ENCODE measurements at places on chromosomes 3 and 15.

DNA sequence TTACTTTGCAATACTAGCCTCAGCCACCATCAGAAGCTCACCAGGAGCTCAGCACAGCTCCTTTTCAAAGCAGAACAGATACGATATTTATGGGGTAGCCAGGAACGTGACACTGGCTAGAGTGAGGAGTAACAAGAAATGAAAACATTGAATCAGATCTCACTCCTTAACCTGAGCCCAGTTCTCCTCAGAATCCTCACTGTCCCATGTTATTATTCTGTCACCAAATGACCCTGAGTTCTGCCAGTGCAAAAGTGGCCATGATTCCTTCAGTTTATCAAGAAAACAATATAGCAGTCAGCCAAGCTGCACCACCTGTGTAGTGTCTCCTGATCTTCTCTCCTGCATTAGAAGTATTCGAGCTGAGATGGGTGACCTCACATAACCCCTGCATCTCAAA lies 956.7 kb downstream of the TUSC7 start:
- DNase-seq = no peak

DNA sequence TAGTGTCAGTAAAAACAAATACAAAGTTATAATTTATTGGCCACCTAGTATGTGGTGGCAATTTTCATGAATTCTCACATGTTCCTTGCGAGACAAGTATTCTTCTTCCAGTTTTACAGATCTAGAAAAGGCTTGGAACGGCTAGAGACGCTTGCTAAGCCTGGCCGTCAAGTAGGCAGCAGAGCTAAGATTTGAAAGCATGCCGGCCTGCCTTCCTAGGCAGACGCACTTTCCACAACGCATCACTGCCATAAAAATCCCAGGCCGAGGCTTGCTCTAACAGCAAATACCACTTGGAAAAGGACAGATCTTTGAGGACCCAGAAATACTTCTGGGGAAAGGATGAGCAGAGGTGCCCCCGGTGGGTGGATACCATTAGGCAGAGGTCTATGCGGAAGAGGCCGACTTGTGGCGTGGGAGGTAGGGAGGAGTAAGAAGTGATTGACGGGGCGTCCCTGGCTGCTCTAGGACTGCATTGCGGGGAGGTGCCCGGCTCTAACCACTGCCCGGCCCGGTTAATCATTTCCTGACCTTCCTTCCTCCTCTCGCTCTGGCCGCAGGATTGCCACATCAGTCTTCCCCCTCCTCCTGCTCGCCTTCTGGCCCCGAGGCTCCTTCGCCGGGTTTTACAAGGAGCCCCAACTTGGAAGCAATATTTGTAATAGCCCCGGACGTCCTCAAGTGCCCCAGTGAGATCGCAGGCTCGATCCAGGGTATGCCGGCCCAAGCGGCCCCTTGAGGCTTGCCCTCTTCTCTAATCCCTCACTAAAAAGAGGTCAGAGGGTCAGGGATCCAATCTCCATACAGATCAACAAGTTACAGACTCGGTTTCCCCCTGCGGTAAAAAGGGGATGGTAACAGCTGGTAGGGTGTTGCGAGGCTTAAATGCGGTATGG lies 1.3 kb upstream of the USP3 start:
- DNase-seq = peak; percentile 76

DNA sequence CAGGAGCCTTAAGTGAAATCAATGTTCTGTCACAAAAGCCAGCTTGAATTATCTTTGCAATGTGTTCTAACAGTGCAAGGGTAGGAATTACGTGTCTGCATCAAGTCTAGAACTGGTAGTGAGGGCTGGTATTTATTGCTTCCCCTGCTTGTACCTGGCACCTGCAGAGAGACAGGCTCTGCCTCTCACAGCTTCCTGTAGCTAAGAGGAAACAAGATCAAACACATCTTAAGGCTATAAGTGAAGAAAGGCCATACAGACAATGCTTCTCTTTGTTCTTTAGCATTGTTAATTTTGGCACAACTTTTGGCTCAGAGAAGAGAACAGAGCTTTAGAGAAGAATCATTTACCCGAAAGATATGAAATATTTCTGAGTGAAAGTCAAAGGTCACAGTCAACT lies 479.9 kb downstream of the GRM7 start:
- no peak for DNase-seq

DNA sequence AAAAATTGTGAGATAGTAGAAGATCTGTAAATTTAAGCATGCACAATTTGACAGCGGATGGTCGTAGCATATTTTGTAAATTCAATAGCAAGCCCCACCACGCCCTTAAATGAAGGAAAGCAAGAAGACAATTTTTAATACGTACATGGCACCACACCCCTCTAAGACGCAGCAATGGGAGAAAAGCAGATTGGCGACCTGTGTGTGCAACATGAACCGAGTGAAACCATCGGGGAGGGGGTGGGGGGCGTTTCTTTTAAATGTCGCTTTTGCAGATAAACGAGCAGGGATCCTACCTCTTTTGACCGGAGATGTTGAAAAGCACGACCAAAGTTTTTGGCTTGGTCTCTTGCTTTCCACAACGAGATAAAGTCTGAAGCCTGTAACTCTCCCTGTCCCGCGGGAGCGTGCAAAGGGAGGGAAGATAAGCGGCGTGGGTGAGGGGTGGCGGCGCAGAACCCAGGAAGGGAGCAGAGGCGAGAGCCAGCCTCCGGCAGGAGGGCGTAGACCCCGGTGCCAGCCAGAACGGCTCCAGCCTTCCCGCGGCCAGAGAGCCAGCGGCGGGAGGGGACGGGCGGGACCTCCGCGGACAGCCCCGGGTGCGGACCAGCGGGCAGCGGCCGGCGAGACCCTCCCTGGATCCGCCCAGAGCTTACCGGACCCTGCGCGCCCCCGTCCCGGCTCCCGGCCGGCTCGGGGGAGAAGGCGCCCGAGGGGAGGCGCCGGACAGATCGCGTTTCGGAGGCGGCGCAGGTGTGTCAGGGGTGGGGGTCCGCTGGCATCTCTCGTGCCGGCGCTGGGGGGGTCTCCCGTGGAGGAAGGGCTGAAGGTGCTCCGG lies at the start of gene CHL1:
TSS of gene CHL1 (plus strand) at position 453 of the 838 bp plus-strand sequence. CDS start 123,014 bp downstream, outside the sequence.
- no peak for DNase-seq

DNA sequence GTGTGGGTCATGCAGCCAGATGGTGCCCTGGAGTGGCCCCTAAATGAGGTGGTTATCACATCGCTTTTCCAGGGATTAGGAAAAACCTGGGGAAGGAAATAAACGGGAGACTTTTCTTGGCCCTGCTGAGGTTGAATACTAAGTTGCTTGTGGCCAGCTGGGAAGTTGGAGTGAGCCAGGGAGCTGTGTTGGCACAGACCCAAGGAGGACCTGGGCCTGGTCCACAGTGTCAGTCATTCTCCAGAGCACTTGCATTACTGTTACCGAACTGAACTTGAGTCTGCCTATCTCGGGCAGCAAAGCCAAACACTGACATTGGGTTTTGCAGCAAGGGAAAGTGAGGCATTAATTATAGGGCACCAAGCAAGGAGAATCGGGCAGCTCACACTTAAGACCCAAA lies 339.0 kb downstream of the GABRB3 start:
- DNase-seq = no peak

DNA sequence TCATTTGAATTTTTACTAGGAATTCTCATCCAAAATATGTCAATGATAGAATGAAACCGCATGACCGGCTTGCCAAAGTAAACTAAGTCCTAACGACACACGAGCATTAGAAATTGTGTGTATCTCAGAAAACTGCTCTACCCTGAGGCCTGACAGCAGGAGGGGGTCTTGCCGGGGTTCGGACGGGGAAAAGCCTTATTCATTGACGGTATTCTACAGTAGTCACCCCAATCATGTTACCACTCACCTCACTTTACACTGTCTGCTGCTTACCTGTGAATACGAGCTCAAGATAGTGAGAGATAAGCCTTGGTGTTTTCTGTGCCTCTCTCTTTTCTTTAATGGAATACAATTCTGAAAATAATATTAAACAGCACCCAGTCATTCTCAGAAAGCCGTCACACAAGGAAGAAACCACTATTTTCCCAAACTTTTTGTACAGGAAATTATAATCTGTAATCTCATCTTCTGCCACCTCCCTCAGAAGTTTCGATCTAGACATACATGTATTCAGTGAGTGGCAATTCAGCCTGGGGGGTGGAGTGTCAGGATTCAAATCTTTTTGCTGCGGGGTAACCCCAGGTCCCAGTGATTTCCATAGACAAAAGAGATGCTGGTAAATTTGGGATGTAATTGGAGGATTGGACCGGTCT lies 492 bp upstream of the FAM43A start:
- no peak for DNase-seq

DNA sequence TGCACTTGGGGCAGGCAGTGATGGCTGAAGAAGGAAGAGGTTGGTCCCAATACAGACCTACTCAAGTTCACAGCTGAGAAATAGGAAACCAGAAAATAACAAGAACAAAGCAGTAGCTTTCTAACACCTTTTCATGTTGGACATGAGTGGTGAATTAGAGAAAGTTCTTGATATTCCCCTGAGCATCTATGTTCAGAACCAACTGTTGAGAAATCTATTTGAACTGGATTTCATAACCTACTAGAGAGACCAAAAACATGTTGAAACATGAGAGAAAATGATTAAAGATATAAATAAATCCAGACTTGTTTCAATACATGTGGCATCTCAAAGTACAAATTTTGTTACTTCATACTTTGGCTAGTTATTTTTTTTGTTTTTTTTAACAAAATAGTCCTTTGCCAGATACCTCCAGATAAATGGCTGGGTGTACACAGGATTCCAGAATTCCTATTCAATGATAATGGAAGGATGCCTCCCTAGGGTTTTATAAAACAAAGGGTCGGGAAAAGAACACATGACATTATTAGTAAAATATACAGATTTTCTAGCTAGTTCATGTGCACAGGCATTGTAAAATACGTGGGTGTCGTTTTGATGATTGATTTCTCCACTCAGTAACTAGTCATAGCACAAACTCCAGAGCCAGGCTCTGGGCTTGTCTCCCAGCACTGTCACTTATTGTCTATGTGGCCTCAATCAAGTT lies 34.4 kb upstream of the TNFSF10 start:
- DNase-seq = no peak

- DNase-seq = no peak
These were observed 63.2 kb upstream of the RAD18 start for GRCh38 chr3:9026320-9027045.

DNA sequence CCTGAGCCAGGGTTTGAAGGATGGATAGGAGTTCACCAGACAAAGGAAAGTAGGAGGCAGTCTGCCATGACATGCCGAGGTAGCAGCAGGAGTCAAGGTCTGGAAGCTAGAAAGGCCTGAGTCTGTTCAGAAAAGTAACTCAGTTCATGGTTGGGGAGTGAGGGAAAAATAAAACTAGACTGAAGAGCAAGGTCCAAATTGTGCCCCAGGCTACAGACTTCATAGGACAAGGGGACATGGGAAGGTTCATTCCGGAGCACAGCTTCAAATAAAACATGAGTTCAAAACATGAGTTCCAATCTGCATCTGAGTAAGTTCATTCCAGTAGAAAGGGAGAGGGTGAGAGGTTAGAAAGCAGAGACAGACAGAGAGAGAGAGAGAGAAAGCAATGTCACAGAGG lies 39.7 kb downstream of the BFSP2 start:
- DNase-seq = no peak

DNA sequence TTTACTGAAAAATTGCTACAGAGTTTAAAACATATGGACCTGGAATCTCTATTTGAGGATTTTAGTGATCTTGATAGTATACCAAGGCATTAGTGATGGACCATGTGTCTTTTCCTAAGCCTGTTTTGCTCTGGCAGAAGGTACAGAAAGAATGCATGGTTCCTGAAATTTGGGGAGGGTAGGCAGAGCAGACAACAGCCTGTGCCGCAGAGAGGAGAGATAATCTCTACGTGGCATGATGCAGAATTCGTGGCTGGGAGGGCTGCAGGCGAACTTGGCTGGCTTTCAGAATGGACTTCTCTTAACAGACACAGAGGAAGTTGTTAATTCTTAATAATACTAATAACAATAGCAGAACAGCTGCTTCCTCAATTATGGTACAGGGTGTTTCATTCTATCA lies 137.5 kb upstream of the FOXB1 start:
- no peak for DNase-seq

- peak; percentile 2 for DNase-seq
These were observed 683.0 kb downstream of the TBL1XR1 start for GRCh38 chr3:176514297-176514696.

GRCh38 chr3:151859233-151859673 lies 14.2 kb upstream of the SUCNR1 start:
- DNase-seq = no peak

- DNase-seq = no peak
These were observed 15.6 kb downstream of the LZTFL1 start for GRCh38 chr3:45826321-45826720.

DNA sequence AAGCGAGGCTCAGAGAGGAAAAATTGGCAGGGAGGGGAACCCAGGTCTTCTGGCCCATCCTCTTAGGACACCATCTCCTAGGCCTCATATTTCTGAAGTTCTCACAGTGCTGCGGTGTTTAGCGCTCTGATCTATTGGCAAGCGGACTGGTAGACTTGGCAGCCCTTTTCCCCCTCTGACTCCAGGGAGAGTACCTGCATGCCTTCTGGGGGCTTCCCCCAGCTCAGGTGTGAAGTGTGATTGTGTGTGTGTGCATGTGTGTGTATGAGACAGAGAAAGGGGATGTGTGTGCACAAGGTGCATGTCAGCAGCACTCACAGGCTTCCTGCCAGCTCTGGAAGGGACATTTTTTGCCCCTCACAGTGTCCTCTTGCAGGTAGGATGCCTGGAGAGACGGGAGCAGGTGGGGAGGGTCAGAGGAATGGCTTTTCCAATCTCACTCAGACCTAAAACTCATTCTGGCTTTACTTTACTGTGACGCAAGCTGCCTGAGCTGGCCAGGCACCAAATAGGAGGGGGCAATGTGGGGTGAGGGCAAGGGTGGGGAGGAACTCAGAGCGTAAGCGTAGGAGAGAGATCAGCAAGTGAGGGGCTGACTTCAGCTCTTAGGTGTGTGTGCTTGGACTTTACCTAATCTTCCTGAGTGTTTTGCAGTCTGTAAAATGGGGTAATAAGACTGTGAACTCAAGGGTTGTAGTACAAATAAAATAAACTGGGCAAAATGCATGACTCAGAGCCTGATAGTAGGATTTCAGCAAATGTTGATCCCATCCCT lies 4.0 kb upstream of the IL17RE start:
- DNase-seq = no peak

GRCh38 chr3:159907828-159908227 lies 80.8 kb upstream of the IL12A start:
- DNase-seq = no peak

GRCh38 chr3:15347737-15348110 lies 15.3 kb upstream of the SH3BP5 start:
- no peak for DNase-seq

GRCh38 chr3:99950921-99951320 lies 133.3 kb downstream of the CMSS1 start:
- DNase-seq = no peak

DNA sequence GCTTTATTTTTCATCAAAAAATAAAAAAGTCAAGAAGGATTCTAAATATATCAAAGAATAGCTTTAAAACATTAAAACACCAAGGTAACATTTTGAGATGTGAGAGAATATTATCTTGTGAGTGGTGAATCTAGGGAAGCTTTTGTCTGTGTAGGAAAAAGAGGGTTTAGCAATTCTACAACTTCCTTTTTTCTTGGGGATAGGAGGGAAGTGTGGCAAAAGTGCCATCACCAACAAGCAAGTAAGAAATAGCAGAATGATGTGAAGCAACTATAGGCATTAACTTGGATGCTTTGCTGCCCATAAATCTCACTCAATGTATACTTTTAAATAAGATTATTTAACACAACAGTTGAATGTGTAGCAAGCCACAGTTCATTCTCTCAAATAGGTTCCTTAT lies 57.8 kb upstream of the SUCLG2 start:
- DNase-seq = no peak

Data from stimulated activated CD4-positive, alpha-beta T cell treated with anti-CD3 and anti-CD28 coated beads, Interleukin-12 subunit alpha, Interleukin-12 subunit beta, amount 100 ng/mL, for 24 hours (primary cell).